Fibroblast of skin of back (primary cell): ENCODE measurements at places on chromosomes 6 and 20.

DNA sequence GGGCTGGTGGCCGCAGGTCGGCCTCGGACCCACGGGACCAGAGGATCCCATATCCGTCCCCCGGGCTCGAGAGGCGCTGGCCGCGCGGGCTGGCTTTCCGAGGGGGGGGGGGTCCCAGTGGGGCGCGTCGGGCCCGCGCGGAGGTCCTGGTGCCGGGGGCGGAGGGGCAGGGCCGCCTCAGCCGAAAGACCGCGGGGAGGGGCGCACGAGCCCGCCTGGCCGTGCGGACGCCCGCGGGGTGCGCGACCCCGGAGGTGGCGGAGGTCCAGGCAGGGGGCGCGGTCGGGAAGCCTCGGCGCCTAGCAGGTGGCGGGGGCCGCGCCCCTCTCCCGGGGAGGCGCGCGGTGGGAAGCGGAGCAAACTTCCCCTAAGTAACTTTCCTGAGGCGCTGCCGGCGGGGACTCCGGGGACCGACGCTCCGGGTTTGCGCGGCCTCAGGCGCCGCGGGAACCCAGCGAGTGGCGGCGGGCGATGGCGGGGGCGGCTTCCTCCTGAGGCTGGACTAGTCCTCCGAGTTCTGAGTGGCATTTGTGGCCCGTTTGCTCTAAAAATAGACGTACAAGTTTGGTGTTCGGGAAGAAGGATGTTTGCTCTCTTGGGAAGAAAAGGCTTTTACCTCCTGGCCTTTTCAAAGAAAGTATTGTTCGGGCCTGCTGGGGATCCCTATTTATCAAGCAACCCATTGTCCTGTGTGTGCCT lies 26.5 kb upstream of the BTBD3 start:
- DNase-seq: peak; percentile 59

DNA sequence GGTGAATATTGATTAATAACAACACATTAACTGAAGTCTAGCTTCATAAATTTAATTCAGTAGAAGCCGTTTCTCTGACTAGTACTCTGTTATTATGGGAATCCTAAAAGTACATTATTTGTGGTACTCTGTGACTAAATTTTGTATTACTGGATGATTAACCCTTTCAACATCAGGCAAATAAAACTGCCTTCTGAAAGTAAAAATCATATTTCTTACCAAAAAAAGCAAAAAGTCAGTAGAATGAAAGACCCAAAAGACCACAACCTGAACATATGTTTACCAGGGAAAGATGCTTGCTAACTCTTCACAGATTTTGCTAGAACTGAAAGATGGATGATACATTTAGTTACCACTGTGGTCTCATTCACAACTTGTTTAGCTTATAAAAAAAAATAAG lies 73.2 kb downstream of the AHI1 start:
- no peak for DNase-seq

GRCh38 chr6:41298785-41299502 lies 12.5 kb upstream of the TREM1 start:
- no peak for DNase-seq

- DNase-seq: no peak
Observed at GRCh38 chr6:137494988-137495702, 951 bp upstream of the OLIG3 start.

- no peak for DNase-seq
Observed at GRCh38 chr20:23224806-23225205, 125.8 kb upstream of the NXT1 start.

GRCh38 chr6:9126878-9127560 lies 691.7 kb upstream of the SLC35B3 start:
- peak; percentile 88 for DNase-seq

GRCh38 chr6:147262946-147263345 lies 58.7 kb downstream of the STXBP5 start:
- DNase-seq: no peak

DNA sequence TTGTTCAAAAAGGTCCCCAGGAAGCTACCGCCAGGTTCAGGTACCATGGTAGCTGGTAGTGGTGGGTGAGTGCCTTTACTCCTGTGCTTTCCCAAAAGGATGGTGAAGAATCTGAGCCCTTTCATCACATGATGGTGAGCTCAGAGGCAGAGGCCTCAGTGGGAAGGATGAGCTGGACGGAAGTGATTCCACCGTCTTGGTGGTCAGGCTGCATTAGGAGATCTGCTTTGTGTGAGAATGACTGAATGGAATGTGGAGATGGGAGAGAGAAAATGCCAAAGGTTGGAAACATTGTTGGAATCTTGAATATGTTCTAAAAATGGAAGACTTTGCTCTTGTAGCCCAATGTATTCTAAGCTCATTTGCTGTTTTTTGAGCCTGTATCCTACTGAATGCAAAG lies 108.1 kb upstream of the SCP2D1 start:
- peak; percentile 97 for DNase-seq

DNA sequence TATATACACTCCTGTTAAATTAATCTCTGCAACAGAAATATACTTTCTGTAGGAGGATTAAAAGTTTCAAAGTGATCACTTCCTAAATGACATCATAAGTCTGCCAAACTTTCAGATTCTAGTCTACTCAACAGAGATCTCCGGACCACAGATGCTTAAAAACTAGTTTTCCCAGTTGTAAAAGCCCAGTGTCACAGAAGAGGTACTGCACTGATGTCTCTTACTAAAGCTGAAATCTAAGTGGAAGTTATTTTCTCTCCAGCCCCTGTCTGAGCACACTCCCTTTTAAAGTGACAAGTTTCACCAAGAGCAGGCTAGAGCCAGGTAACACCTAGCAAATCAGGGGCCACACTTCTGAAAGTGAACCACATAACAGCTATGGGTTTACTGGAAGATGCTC lies 71.6 kb upstream of the DST start:
- no peak for DNase-seq

- DNase-seq: no peak
Observed at GRCh38 chr20:11976966-11977365, 59.3 kb downstream of the BTBD3 start.

DNA sequence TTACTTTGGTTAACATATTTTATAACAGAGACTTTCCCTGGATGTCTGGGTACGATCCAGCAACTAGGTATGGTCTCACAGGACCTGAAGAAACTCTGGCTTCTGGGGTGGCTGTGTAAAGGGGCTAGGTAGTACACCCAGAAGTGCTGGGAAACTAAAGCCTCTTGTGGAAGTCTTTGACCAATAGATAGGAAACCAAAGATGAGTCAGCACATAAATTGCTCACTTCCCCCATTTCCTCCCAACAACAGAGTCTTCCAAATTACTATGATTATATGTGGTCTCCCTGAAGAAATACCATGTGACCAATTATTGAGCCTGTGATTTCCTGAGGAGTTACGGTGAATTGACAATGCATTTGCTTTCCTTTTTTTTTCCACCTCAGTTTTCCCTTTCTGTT lies 26.8 kb upstream of the TBX18 start:
- DNase-seq: peak; percentile 46

- DNase-seq: no peak
Observed at GRCh38 chr6:166648846-166649245, 21.8 kb upstream of the RPS6KA2 start.

- no peak for DNase-seq
Observed at GRCh38 chr6:57026001-57026400, 20.5 kb upstream of the KIAA1586 start.

GRCh38 chr6:340186-340955 lies 48.1 kb downstream of the DUSP22 start:
- no peak for DNase-seq

DNA sequence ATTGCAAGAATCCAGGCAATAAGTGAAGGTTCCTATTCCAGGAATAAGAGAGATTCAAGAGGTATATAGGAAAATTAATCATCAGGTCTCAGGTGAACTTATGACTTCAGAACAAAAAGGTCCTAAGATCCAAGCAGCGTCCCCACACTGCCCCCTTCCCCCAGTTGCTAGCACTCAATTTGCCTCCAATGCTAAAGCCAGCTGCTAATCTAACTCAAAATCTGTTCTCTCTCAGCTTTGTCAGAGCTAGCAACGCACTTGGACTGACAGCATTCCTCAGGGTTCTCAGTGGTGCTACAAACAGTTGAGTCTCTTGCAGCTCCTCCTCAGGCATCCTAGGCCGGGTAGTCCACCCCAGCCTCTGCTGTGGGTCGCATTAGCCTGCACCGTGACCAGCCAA lies 148.3 kb downstream of the RFX6 start:
- no peak for DNase-seq

DNA sequence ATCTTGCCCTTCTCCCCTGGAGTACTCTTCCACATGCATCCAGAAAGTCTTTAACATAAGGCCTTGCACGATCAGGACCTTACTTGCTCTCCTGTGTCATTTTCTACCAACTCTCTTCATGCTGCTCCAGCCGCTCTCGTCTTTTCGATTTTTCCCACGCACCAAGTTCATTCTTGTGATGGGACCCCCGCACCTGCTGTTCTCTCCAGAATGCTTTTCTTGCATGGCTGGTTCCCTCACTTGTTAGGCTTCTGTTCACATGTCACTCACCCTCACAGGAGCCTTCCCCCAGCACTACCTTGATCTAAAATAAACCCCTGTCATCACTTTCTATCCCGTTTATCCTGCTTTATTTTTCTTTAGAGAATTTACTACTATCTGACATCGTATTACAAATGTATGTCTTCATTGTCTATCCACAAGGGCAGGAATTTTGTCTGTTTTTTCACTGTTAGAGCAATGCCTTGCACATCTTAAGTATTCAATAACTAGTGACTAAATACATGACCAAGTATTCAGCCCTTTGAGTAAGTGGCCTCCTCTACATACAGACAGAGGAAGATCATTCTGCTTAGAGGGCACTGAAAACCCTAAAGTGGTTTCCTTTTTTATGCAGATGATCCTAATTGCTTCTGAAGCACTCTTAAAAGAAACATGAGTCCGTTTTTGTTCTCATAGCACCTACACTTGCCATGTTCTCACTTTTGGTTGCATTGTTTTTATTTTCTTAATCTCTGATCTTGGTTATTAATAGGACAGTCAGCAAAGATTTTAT lies 166.9 kb downstream of the SLC16A10 start:
- no peak for DNase-seq

DNA sequence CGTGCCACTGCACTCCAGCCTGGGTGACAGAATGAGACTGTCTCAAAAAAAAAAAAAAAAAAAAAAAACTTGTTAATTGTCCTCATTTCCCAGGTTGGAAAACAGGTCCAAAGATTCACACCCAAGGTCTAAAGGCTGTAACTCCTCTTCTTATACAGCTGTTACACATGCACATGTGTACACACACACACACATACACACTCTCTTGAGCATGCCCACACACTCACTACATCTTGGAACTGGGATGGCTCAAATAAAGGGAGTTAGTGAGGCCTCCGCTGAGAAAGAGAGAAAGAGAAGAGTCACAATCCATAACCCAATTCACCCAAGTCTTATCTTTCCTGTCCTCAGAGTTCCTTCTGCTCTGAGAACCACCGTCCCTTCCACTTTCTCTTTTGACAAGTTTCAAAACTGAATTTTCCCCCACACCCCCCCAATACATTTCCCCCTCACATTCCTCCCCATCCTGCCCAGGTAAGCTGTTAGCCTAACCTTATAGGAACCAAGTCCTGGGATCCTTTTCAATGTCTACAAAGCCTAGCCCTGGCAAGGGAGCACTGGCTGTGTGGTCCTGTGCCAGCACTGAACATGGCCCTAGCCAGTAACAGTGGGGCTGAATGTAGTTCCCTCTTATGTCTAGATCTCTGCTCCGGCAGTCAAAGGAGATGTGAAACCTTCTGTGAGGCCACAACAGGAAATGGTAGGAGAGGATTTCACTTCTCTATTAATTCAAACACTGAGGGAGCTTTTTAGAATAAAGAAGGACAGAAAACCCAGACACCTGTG lies 3.2 kb upstream of the HLA-DMB start:
- DNase-seq: no peak

- DNase-seq: no peak
Observed at GRCh38 chr6:134249239-134249758, 68.6 kb downstream of the SGK1 start.

DNA sequence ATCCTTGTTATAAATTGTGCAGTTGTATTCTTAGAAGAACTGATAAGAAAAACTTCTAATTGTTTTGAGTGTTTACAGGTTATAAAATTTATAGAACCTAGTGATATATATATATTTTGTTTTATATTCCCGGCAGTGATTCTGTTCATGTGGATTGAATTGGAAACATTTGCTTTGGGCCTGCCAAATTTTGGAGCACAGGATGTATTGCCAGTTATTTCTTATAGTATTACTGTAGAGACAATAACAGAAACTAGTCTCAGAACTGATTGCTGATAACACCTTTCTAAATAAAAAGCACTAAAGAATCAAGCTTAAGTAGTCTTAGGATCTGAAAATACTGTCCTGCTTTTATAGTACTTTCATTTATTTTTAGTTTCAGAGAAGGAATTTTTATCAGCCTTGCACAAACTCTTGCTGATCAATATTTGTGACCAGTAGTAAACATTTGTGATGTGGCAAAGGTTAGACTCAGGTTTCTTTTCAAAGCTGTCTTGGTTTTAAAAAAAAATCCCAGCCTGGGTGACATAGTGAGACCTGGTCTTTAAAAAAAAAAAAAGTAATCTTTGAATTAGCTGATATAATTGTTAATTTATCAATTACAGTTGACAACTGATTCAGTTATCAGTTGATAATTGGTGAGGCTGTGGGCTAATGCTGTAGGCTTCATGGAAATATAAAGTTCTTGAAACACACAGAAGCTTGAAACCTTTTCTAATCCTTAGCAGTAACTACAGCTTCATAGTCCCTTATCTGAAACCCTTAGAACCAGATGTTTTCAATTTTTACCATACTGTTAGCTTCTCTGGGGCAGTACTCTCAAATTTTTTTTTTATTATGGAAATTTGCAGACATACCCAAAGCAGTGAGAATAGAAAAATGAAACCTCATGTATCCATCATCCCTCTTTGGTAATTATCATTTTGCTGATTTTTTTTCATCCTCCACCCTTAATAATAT lies 42.4 kb downstream of the RNGTT start:
- DNase-seq: no peak

DNA sequence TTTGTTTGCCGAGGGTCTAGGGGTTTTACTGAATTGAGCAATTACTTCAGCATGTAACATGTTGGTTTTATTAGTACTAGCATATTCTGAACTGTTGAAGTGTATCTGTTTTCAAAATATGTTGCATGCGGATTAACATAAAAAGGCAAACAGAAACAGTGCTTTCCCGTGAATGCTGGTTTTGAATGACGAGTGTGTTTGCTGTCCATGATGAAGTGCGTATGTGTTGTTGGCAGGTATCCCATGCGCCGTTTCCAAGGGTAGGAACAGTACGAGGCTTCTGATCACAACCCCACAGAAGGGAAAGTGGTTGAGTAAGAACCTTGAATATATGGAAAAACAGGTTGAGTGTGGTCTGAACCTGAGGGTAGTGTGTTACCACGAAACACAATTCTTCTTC lies 232.9 kb downstream of the SAMD5 start:
- DNase-seq: peak; percentile 13

GRCh38 chr6:33843131-33844121 lies 39.6 kb upstream of the MLN start:
- DNase-seq: no peak

- DNase-seq: peak; percentile 33
Observed at GRCh38 chr6:139291813-139292619, at the start of gene TXLNB. TXLNB (minus strand) TSS chr6:139291998; CDS start chr6:139288899, 3,099 bp downstream.
